ENCODE measurements at places on chromosomes 3 and 15.

- ATAC-seq: no peak
- no peaks in the 10 kb centered on the region for H3K4me1 ChIP-seq
- H3K36me3 ChIP-seq: no peaks in the 10 kb centered on the region
- no peak overlapping the region for H3K4me3 ChIP-seq
- no peaks in the 10 kb centered on the region for H3K27me3 ChIP-seq
These were observed 276.2 kb upstream of the PLSCR5 start for GRCh38 chr3:146881356-146881755.

GRCh38 chr3:31908391-31909097 is 72.5 kb downstream of the OSBPL10 start:
- no peak overlapping the region for H3K27ac ChIP-seq
- ATAC-seq: no peak
- H3K4me1 ChIP-seq: no peaks in the 10 kb centered on the region
- H3K36me3 ChIP-seq: no peaks in the 10 kb centered on the region
- no peak overlapping the region for H3K4me3 ChIP-seq

GRCh38 chr15:84400820-84401219 is 165.2 kb downstream of the GOLGA6L4 start:
- H3K4me3 ChIP-seq: no peak overlapping the region
- H3K27me3 ChIP-seq: no peaks in the 10 kb centered on the region
- no peaks in the 10 kb centered on the region for H3K4me1 ChIP-seq
- H3K27ac ChIP-seq: no peak overlapping the region
- no peak for ATAC-seq

DNA sequence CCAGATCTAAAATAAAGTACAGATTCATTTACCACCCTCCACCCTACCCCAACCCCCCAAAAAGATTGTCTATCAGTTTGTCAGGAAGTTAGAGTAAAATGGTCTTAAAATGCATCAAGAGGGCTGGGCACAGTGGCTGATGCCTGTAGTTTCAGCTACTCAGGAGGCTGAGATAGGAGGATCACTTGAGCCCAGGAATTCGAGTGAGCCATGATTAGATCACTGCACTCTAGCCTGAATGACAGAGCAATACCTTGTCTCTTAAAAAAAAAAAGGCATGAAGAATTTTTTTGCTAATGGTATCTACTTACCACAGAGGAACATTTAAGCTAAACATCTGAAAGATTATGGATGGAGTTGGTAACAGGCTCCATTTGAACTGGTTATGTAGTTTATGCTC is 71.0 kb downstream of the RBM6 start:
- H3K4me1 ChIP-seq: no peaks in the 10 kb centered on the region
- H3K36me3 ChIP-seq: peaks cover 49% of the 10 kb centered on the region
- H3K27me3 ChIP-seq: no peaks in the 10 kb centered on the region
- H3K4me3 ChIP-seq: no peak overlapping the region
- ATAC-seq: no peak

DNA sequence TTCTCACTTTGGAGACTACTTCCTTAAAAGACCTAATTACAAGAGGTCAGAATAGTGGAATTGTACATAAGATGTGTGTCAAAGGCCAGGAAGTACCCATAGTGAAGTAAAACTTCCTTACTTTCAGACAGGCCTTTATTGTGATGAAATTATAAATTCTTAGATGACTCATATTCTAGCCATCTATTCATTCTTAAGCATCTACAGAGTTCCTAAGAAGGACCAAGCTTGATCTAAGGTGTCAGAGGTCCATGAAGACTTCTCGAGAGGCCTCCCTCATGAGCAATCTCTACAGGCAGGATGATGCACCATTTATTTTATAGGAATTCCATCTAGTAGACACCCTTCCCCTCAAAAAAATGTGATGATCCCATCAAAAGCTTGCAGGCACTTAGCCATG is 493.3 kb downstream of the MAGI1 start:
- H3K27ac ChIP-seq: no peak overlapping the region
- H3K4me1 ChIP-seq: peaks cover 42% of the 10 kb centered on the region
- H3K27me3 ChIP-seq: peaks cover 5% of the 10 kb centered on the region
- no peak overlapping the region for H3K4me3 ChIP-seq
- no peaks in the 10 kb centered on the region for H3K36me3 ChIP-seq

- no peaks in the 10 kb centered on the region for H3K36me3 ChIP-seq
- no peaks in the 10 kb centered on the region for H3K27me3 ChIP-seq
- no peak overlapping the region for H3K4me3 ChIP-seq
- no peak for ATAC-seq
- no peak overlapping the region for H3K27ac ChIP-seq
These were observed 7.7 kb downstream of the SLCO3A1 start for GRCh38 chr15:91861223-91861622.

DNA sequence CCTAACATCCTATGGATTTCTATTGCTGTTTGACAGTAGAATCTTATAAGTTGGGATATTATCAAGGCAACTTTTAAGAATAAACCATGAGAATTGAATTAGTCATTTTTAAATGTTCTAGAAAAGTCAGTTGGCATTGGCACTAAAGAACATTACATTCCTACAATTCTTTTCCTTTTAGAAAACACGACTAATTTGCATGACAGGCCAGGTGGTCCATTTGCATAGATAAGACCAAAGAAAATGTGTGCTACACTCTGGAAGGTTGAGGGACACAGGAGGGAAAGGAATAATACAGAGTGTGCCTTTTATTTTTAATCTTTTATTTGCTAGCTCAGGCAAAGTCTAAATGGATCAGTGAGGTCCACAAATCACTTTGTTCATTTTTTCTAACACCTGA is 962.3 kb downstream of the EPHA3 start:
- no peak overlapping the region for H3K4me3 ChIP-seq
- no peaks in the 10 kb centered on the region for H3K36me3 ChIP-seq

DNA sequence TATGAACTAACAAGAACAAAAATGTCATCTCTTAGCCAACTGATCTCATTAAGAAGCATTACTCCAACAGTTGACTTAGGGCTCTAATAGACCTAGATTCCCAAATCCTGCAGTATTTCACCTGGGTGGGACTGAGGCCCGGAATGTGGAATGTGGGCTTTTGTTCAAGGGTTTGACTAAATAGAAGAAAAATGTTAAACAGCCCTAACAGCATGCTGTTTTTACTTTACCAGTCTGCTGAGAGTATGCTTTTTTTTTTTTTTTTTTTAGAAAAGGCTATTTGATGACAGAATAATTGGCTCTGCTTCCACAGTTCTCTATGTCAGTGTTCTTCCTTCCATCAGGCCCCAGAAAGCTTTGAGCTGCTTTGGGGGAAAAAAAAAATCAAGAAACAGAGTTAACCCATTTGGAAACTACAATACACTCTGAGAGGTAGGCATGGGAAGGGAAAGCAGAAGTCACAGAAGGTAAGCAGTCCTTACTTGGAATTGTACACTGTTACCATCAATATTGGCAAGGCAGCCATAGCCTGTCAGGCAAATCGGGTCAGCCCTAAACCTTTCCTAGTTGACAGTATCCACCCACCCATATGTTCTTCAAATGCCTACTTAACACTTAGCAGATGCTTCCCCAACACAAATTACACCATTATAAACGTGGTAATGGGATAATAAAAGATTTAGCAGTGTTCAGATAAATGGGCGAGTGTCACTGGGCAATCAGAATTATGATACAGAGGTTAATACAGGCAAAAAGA is 224.2 kb downstream of the CNTN3 start:
- ATAC-seq: no peak
- no peak overlapping the region for H3K4me3 ChIP-seq
- no peak overlapping the region for H3K27ac ChIP-seq
- no peaks in the 10 kb centered on the region for H3K27me3 ChIP-seq

GRCh38 chr15:97084650-97085049 is 754.1 kb downstream of the NR2F2 start:
- H3K36me3 ChIP-seq: no peaks in the 10 kb centered on the region
- peaks cover 6% of the 10 kb centered on the region for H3K27me3 ChIP-seq
- H3K27ac ChIP-seq: no peak overlapping the region
- no peak overlapping the region for H3K4me3 ChIP-seq
- ATAC-seq: no peak

- no peak for ATAC-seq
- H3K36me3 ChIP-seq: no peaks in the 10 kb centered on the region
- H3K4me3 ChIP-seq: no peak overlapping the region
- no peak overlapping the region for H3K27ac ChIP-seq
- no peaks in the 10 kb centered on the region for H3K27me3 ChIP-seq
These were observed 1359.8 kb downstream of the ZPLD1 start for GRCh38 chr3:103794656-103795055.

GRCh38 chr3:40417845-40418543 is 31.0 kb downstream of the ENTPD3 start:
- no peaks in the 10 kb centered on the region for H3K27me3 ChIP-seq
- no peak for ATAC-seq
- no peaks in the 10 kb centered on the region for H3K4me1 ChIP-seq
- H3K4me3 ChIP-seq: no peak overlapping the region

GRCh38 chr3:174957551-174958001 is 98.4 kb downstream of the NAALADL2 start:
- H3K4me1 ChIP-seq: peaks cover 31% of the 10 kb centered on the region
- no peaks in the 10 kb centered on the region for H3K27me3 ChIP-seq
- no peaks in the 10 kb centered on the region for H3K36me3 ChIP-seq
- H3K4me3 ChIP-seq: no peak overlapping the region
- peak overlapping the region; percentile 50 for H3K27ac ChIP-seq

DNA sequence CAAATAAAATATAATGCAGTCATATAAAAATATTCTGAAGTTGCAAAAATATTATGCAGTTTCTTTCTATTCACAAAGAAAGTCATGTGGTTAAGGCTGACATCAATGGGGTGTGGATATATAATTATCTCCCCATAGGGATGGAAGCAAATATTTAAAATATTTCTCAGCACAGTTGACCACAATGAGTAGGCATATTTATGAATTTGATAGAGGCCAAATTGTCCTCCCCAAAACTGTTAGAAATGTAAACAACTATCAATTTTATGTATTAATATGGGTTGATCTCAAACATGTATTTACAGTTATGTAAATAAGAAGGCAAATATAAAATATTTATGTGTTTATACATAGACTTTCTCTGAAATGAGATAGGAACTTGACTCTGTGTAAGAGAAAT is 246.0 kb upstream of the CBLB start:
- no peak overlapping the region for H3K27ac ChIP-seq
- H3K36me3 ChIP-seq: no peaks in the 10 kb centered on the region
- no peak for ATAC-seq
- H3K4me1 ChIP-seq: no peaks in the 10 kb centered on the region
- H3K4me3 ChIP-seq: no peak overlapping the region

All from gastroesophageal sphincter (tissue), 4 donors.